ENCODE measurements at places on chromosomes 2 and 18.

GRCh38 chr2:201448061-201448460, 3.2 kb downstream of the TRAK2 start:
- peak; percentile 47 for DNase-seq

GRCh38 chr2:144505245-144505831, 14.6 kb downstream of the ZEB2 start:
- DNase-seq, result peak; percentile 43

DNA sequence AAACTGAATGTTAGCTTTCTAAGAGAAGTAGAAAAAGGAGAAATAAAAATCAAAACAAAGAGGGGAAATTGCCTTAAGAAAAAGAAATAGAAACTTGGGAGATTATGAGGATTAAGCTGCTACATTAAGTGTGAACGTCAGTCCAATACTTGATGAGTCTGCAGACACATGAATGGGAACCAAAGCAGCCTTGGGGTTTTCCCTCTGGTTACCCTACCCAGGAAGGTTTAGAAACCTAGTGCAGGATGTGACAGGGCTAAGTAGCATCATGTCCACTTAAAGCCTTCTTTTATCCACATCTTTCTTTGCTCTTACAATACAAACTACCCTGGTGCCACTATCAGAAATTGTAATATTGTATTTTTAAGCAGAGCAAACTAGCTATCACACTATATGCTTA, 22.3 kb downstream of the SLC35F5 start:
- DNase-seq, result no peak

DNA sequence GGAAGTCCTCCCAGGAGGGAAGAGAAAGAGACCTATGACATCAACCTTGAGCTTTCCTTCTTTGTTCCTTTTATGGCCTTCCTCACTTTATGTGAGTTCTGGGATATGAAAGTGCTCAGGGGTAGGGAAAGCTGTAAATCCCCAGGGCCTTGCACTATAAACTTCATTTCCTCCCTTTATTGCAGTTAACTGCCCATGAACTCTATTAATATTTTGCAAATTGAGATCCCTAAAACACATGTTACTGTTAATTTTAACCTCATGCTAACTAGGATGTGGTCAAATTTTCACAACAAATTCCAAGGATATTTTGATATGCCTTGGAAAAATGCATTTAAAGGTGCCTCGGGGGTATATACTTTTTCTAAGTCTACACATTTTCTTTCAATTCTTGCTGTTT, 359.9 kb downstream of the OSR1 start:
- DNase-seq, result no peak

DNA sequence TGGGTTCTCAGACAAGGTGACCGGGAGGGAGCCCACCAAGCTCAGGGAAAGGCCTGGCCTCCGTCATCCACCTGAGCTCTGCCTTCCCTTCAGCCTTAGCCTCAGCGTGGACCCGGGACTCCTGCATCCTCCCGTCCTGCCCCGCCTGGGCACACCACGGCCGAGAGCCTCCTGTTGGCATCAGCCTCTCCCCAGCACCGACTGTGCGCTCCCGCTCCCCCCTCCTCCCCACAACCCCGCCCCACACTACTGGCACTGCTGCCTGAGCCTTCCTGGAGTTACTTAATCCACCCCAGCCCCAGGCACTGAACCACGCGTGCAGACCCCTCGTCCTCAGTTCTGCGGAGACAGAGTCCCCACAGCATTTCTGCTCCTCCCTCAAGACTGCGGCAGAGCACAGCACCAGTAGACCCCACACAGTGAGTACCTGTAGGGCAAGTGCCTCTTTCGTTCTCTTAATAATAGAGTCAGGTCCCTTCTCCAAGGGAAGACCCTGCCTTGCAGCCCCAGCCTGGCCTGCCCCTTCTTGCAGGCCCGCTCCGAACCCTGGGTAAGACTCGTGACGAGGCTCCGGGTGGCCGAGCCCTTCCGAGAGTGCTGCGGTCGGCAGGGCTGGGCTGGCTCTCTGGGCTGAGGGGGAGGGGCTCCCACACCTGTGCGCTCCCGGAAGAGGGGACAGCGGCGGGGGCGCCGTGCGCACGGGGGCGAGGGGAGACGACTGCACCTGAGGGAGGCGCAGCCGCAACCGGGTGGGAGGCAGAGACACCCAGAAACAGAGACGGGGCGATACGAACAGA, at the start of gene AMER3:
Gene AMER3, plus strand, starts transcription at position 285 of the 797 bp plus-strand sequence. CDS start 6,533 bp downstream, outside the sequence.
- no peak for DNase-seq

- DNase-seq, result no peak
These were observed 31.6 kb downstream of the NDUFS1 start for GRCh38 chr2:206127656-206128055.

- DNase-seq, result no peak
These were observed 649.9 kb upstream of the NRXN1 start for GRCh38 chr2:51681854-51682253.

- no peak for DNase-seq
These were observed 162.2 kb downstream of the PKP4 start for GRCh38 chr2:158618891-158619490.

DNA sequence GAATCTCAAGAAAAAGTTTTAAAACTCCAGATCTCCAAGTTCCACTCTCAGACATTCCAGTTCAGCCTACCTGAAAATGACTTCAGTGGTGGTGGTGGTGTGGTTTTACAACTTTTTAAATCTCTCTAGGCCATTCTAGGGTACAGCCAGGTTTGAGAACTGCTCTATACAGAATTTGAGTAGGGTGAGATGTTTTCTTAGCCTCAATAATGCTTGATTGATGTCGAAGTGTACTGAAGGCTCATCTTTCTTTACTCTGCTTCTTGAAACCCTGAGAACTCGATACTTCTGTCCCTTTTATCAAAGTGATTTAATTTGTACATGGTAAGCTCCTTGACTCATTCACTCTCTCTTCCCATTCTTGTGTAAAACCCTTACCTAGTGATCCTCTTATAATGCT, 143.8 kb downstream of the FAM124B start:
- no peak for DNase-seq

DNA sequence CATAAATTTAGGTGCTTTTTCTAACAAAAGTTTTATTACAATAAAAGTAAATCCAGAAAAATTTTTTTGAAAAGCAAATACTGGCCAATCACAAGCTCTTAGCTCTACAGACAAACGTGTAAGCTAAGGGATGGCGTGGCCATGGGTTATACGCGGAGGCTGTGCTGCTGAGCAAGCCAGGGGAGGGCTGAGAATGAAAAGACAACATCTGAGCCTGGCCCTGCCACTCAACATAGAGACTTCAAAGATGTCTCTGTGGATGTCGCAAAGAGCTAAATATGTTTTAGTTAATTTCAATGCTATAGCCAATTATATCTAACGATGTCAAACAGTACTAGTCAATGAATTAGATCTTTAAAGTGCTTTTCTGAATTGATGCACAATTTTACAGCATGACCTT, 33.3 kb upstream of the NT5DC4 start:
- DNase-seq, result no peak
